Right cardiac atrium (tissue), 5 donors: ENCODE measurements at places on chromosomes 12 and 14. TPM values are rescaled to one million over a fixed set of nuclear protein-coding genes. Genes with fewer than 3 reads are reported as not detected.

The CD69 gene
- 1.7 TPM for total RNA-seq

The CMTM5 gene
- total RNA-seq = 0.36 TPM

The MYRFL gene
- total RNA-seq = 0.20 TPM

The RNASE2 gene
- total RNA-seq = 2.3 TPM

The SSPN gene
- 107 TPM for total RNA-seq

The HVCN1 gene
- total RNA-seq = 33.4 TPM

The DAD1 gene
- total RNA-seq = 162 TPM

The SMOC1 gene
- 37.0 TPM for total RNA-seq

The DAO gene
- total RNA-seq = not detected

The KRT75 gene
- total RNA-seq = not detected

The SOCS4 gene
- total RNA-seq = 19.7 TPM

The TDRD9 gene
- total RNA-seq = 20.2 TPM

The ALX1 gene
- total RNA-seq = not detected

The PPFIA2 gene
- total RNA-seq = 3.0 TPM

The FAM186B gene
- total RNA-seq = 0.74 TPM

The ABCD2 gene
- total RNA-seq = 16.2 TPM

The SYNE3 gene
- 12.1 TPM for total RNA-seq

The PARP11 gene
- 5.7 TPM for total RNA-seq

The SAMD15 gene
- 0.24 TPM for total RNA-seq

The ZNF891 gene
- 1.3 TPM for total RNA-seq

The SCNN1A gene
- total RNA-seq = 0.65 TPM

The ZDHHC22 gene
- not detected for total RNA-seq

The DUSP6 gene
- 23.5 TPM for total RNA-seq

The MMAB gene
- 50.7 TPM for total RNA-seq

The TMEM63C gene
- total RNA-seq = 0.03 TPM

The RFLNA gene
- 0.22 TPM for total RNA-seq

The VRTN gene
- not detected for total RNA-seq

The ANKRD33 gene
- not detected for total RNA-seq

The SBNO1 gene
- total RNA-seq = 27.8 TPM

The CD163L1 gene
- 1.3 TPM for total RNA-seq

The RNF212B gene
- not detected for total RNA-seq

The INHBC gene
- not detected for total RNA-seq

The KRT77 gene
- total RNA-seq = not detected

The NGB gene
- total RNA-seq = not detected

The TRHDE gene
- 7.0 TPM for total RNA-seq

The CRACR2A gene
- 7.5 TPM for total RNA-seq

The AICDA gene
- total RNA-seq = not detected

The CLEC9A gene
- total RNA-seq = not detected

The IL26 gene
- total RNA-seq = not detected

The VWF gene
- total RNA-seq = 242 TPM

The SINHCAF gene
- total RNA-seq = 9.4 TPM
